Caki2 (cell line): ENCODE measurements at places on chromosomes 12 and 14.

GRCh38 chr12:116863275-116863767 is 17.9 kb downstream of the HRK start:
- peak; percentile 79 for DNase-seq

DNA sequence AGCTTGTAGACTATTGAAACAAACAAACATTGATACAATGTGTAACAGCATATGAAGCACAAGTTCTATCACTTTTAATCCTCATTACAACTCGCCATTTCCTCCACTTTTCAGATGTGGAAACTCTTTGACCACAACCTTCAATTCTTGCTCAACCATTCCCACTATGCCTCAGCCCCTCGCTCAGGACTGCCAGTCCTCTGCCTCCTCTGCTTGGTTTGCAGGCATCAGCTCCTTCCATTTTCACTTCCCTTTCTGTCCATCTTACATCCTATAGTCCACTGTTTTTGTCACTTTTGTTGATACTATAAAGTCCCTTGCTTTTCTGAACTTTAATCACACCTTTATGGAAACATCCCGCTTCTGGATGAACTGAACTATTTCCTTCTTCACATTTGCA is 28.2 kb upstream of the CD27 start:
- no peak for DNase-seq

DNA sequence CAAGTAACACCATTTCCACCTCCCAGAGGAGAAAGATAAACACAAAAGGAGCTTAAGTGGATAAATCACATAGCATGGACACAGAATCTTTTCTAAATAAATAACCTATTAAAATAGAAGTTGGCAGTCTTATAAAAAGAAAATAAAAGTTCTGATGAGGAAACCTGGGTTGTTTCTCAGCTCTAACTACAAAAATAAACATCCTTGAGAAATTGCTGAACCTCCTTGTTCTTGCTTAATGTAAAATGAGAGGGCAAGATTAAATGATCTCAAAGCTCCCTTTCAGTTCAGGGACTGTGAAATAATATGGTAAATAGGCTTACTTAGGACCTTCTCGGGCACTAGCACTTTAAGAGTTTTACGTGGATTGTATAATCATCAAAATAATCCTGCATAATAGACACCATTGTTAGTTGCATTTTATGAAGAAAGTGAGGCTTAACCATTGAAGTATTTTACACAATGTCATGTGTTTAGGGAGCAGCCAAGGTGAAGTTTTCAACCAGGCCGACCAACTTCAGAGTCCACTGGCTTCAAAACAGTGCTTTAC is 214.0 kb upstream of the NOVA1 start:
- peak; percentile 6 for DNase-seq

DNA sequence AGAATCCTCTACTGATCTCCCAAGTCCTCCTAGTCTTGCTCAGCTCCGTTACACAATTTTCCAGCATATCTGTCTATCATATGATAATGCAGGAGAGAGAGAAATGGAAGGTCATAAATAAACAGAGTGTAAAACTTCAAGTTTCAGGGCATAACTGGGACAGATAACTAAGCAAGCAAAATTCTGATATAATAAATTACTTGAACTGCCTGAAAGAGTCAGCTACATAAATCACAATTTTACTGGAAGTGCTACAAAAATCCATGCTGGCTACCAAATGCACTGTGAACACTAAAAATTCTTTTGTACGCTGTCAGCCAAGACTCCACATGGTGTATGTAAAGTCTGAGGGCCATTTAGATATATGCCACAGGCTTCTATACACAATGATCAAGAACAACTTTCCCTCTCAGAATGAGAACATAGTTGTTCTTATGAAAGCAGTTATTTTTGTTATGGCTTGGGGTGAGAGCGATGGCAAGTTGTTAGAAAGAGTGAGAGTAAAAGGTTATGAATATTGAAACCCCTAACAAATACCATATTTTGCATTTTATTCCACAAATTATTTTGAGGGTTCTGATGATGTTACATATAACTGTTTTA is 41.1 kb downstream of the GRIP1 start:
- DNase-seq, result no peak

DNA sequence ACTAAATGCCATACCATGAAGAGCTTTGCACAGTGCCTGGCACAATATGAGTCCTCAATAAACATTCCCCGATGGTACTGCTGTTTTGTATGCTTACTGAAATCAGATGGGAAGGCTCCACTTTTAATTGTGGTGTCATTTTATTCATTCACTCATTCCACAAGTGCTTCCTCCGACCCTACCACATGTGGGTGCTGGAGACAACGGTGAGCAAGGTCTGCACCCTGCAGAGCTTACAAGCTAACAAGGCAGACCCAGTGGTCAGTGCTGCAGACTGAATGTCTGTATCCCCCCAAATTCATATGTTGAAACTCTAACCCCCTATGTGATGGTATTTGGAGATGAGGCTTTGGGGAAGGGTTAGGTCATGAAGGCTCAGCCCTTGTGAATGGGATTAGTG is 48.3 kb downstream of the RFX4 start:
- no peak for DNase-seq

DNA sequence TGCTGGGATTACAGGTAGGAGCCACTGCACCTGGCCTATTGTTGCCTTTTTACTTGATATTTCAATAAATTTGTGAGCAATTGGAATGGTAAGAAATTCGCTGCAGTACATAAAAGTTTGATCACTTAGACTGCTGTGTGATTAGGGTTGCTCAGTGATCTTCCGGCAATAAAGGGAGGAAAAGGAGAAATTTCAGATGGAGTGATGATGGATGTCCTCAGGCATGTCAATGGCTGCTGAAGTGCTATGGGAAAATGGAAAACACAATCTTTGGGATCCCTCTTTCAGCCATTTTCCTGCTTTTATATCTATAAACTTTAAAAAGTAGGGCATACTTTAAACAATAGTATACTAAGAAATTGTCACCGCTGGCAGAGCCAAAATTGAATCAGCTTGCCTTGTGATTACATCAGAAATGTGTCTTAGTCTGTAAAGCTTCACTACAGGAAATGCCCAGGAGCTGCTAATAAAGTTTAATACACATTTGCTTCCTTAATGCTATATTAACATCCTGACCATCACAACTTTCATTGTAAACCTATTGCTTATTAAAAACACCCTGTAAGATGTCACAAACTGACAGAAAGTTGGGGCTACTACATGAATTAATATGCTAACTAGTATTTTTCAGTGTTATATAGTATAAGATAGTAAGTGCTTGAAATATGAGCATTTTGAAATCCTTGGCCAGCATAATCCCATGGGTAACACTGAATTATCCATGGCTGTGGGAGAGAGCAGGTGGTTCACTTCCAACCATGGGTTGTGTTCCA is 13.7 kb upstream of the FBXL14 start:
- DNase-seq, result no peak
